Activated T-helper 17 cell treated with anti-CD3 and anti-CD28 coated beads, Interleukin-2, amount 50 U/mL, for 72 hours (primary cell): ENCODE measurements at places on chromosomes 7 and 10.

DNA sequence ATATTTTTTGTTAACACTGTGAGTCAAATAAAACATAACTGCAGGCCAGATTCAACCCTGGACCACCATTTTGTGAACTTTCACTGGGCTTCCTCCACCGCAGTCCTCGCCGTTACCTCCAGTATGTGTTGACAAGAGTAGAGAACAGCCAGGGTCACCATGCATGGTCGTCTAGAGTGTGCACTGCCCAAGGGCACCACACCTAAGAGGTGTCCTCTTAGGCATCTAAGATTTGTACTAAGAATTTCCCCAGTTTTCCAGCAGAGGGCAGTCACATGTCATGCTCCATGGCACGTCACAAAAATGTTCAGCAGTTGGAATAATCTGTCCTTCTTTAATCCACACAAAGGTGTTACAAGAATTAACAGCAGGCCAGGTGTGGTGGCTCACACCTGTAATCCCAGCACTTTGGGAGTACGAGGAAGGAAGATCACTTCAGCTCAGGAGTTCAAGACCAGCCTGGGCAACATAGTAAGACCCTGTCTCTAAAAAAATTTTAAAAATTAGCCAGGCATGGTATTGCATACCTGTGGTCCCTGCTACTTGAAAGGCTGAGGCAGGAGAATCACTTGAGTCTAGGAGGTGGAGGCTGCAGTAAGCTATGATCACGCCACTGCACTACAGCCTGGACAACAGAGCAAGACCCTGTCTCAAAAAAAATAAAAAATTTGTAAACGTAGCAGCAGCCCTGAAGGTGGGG, 71.2 kb upstream of the FOXK1 start:
- peak; percentile 78 for ATAC-seq

GRCh38 chr7:2864999-2865670, 21.0 kb upstream of the GNA12 start:
- no peak for ATAC-seq

- ATAC-seq: no peak
Measured at GRCh38 chr7:153097511-153098201, 338.1 kb downstream of the ACTR3B start.

DNA sequence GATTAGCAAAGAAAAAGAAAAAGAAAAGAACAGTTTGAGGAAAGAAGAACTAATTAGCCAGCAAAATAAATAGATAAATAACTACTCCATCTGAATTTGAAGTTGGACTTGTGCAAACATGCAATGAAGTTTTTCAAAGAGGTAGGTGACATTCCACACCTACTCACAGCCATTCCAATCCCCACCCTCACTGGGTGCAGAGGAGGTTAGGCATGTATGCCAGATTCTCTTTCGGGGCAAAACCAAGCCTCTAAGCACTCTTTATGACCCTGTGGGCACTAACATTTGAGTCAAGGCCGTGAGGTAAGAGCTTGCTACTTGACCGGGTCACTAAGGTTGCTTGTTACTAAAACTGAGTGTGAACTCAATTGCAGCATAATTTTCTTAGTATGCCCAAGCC, 108.4 kb upstream of the SEMA3A start:
- ATAC-seq: no peak

DNA sequence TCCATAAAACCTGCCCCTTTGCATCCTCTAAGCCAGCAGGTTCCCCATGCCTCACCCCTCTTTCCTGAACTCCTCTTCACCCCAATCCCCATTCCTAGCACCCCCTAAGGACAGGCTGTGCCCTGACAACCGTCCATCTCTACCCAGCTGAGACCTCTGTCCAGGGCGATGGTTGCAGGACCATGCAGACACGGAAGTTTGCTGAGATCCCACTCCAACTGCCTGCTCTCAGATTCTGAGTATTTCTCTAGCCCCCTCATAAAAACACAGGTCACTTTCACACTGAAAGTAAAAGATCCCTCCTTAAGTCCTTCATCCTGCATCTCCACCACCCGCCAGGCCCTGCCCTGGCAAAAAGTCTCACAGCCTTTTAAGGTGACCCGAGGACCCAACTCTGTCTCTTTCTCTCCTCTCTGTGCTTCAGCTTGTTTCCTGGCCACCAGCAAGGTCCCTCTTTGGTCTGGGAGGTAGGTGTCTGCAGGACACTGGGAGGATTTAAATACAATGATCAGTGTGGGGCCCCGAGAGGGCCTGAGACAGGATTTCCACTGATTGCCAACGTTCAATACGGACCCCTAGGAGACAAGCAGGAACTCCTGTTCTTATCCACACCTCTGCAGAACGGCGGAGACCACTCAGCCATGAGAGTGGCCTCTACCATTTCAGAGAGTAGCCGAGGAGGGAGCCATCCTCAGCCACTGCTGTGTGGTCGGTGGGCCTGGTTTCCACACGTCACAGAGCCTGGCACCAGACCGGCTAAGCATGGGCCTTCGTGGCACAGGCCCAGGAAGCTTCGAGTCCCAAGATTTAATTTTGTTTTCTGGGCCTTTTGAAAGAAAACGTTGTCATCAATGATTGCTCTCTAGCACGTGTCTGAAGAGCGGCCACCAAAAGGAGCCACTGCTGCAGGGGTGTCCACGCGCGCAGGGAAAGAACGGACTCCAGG, 27.9 kb downstream of the CALML3 start:
- no peak for ATAC-seq

DNA sequence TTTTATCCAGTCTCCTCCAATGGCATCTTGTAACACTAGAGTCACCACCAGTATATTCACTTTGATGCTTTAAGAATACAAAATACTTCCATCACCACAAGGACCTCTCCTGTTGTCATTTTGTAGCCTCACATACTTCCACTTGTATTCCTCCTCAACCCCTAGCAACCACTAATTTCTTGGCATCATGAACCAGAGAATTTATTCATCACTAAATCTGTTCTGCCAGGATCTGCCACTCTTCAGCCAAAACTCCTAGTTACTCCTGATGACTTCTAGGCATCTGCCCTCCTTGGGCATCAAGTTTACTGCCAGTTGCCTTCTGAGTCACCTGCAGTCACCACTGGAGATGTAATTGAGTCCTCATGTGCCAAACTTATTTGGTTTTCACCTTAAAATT, 906.8 kb downstream of the CNTNAP2 start:
- no peak for ATAC-seq

DNA sequence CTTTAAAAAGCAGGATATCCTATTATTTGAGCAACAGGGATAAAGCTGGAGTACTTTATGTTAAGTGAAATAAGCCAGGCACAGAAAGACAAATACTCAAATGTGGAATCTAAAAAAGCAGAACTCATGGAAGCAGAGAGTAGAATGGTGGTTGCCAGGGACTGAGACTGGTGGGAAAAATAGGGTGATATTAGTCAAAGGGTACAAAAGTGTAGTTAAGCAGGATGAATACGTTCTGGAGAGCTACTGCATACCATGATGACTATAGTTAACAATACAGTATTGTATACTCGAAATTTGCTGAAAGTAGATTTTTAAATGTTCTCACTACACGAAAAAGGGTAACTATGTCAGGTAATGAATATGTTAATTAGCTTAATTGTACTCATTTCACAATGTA, 125.5 kb upstream of the VSTM2A start:
- no peak for ATAC-seq

GRCh38 chr7:31119249-31119648, 67.1 kb downstream of the ADCYAP1R1 start:
- ATAC-seq: no peak

GRCh38 chr10:28797904-28798371, 120.6 kb downstream of the BAMBI start:
- no peak for ATAC-seq

DNA sequence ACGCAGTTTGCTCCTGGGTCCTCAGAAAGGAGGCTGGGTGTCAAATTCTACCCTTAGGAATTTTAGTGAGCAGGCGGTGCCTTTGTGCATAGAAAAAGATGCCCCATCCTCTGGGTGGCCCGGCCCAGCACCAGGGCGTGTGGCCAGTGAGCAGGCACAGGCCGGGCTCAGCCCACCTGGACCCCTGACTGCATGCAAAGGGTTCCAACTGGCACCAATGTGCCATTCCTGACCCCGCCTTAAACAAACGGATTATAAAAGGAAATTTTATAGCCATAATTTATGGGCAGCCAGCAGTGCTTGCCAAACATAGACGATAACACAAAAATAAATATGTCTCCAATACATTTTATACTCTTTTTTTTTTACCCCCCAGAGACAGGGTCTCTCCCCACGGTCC, 40.1 kb upstream of the GNA12 start:
- ATAC-seq: no peak

DNA sequence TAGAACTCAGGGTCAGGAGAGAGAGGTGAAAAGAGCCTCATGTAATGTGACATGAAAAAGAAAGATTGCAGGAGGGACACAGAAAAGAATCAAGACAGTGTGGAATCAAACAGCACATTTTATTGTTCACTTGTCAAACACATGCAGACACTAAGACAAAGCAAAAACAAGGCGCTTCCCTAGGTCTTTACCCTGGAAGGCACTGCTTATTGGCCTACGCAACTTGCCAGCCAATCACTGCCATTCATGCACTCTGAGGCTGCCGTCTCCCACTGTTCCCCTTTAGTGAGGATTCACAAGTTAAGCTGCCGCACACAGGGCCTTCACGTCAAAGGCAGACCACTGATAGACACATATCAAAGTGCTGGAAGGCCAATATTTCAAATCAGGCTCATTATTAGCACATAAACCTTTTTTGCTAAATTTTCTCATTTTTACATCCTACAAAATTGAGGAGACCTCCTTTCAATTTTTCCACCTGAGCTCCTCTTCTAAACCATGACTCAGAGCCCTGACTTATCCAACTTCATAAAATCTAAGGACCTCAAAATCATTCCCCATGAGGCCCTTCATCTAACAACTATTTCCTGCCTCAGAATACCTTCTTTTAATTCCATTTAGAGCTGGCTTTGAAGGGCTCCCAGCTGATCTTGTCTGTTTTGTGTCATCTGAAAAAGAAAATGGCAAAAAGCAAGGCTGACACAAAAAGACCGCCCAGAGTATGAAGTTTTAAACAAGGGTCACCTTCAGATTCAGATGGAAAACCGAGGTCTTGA, 149.4 kb downstream of the CHCHD3 start:
- peak; percentile 5 for ATAC-seq

DNA sequence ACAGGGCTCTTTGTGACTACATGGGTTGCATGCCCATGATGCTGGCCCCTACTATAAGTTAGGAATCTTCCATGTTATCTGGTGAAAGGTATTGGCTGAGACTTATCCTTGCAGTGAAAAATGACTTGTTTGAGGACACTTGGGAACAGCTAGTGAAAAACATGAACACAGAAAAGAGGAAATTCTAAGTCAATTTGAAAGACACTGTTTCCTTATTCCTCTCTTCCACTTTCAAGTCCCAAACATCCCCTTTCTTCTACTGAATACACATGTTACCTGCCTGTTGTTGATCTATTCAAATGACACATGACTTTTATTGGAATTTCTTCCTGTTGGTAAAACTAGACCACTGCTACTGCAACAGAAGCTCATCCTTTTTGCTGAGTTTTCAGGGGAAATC, 29.5 kb upstream of the PRKCQ start:
- no peak for ATAC-seq

- ATAC-seq: no peak
Measured at GRCh38 chr7:98409843-98410242, 9.0 kb upstream of the BAIAP2L1 start.

- no peak for ATAC-seq
Measured at GRCh38 chr7:8161364-8161828, 100.6 kb downstream of the ICA1 start.

DNA sequence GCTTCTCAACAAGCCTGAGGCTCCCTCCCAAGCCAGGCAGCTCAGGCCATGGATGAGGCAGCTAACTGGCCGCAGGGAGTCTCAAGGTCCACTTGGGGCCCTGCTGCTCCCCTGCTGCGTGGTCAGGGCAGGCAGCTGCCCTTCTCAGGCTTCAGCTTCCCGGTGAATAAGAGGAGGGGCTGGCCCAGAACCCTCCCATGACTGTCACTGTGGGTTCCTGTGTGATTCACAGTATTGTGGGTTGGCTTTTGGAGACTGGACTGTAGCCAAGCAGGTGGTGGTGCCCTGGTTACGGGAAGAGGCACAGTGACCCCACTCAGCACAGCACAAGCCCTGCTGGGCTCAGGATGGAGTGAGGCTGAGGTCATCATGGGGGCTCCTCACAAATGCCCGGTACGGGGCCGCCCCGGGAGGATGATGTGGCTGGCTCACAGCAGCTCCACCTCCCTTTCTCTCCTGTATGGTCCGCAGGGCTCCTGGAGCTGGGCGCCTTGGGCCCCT, 189.8 kb downstream of the HECW1 start:
- peak; percentile 79 for ATAC-seq

- ATAC-seq: no peak
Measured at GRCh38 chr10:55220975-55221374, 419.9 kb upstream of the PCDH15 start.

- no peak for ATAC-seq
Measured at GRCh38 chr7:19009241-19009935, 108.0 kb downstream of the TWIST1 start.

- ATAC-seq: no peak
Measured at GRCh38 chr10:29719281-29719675, 84.5 kb upstream of the SVIL start.

DNA sequence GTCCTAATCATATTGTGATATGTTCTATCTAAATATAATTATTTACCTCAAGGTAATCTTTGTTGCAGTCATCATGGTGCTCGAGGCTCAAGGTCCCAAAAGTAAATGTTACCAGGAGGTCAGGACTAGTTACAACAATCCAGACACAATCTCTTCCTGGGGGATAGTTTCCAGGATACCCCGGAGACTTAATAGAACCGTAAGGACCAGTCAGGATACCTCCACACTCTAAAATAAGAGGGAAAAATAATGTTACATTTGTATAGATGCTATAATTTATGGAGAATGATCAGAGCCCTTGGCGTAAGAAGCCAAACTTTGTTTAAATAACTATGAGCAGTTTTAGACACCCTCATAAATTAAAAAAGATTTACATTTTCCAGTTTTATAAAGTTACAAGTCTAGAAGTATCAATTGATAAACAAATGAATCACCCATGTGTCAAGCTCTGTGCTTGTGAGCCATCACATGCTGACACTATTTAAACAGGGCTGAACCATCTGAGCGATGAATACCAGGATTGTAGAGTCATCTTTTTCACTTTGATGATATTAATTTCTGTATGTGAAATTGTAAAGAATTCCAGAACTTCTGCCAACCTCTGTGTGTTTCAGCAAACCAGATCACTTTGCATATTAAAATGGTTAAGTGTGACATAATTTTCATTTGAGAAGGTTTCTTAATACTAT, 41.3 kb downstream of the CUBN start:
- ATAC-seq: no peak
